ENCODE measurements at places on chromosomes 1 and 21.

- DNase-seq, result no peak
Measured at GRCh38 chr1:115246526-115246925, 91.5 kb downstream of the NGF start.

DNA sequence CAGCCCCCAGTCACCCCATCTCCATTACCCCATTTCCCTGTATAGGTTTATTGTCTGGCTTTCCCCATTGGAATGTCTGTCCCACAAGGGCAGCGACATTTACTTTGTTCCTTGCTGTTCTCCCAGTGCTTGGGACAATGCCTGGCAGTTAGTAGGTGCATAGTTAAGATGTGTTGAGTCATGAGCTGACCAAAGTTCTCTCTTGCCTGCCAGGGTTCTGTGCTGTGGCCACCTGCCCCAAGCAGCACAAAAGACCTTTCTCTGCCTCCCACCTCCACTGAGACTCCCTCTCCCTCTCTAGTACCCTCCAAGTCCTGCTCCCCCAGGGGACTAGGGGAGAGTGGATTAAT lies 40.0 kb downstream of the TMCO4 start:
- no peak for DNase-seq

- no peak for DNase-seq
Measured at GRCh38 chr21:33849834-33850233, 65.8 kb downstream of the ATP5PO start.

DNA sequence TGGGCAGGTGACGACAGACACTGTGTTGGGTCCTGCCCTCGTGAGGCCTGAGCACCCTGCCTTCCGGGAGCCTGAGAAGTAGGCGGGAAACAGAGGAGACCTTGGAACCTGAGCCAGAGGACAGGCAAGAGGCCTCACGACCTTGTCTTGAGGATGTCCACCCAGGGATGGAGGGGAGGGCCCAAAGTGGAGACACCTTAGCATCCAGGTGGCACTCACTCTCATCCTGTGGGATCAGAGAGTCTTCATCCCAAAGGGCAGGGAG lies 347.2 kb downstream of the NPHP4 start:
- no peak for DNase-seq

DNA sequence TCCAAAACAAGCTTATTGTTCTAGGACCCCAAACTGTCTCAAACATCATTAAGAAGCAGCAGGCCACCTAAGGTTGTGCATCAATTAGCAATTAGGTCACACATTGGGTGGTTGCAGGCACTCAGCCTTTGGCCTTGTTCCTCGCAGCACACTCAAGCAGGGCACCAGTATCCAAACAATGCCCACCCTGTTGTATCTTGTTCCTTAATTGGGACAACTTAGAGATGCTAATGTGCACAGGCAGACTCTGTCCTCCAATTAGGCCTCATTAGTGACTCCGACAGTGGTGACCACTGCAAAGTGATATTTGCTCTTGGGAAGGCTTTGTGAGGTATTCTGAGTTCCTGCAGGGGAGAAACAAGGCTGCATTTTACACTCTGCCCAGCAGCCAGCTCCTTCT lies 515.1 kb upstream of the PTBP2 start:
- DNase-seq, result no peak

DNA sequence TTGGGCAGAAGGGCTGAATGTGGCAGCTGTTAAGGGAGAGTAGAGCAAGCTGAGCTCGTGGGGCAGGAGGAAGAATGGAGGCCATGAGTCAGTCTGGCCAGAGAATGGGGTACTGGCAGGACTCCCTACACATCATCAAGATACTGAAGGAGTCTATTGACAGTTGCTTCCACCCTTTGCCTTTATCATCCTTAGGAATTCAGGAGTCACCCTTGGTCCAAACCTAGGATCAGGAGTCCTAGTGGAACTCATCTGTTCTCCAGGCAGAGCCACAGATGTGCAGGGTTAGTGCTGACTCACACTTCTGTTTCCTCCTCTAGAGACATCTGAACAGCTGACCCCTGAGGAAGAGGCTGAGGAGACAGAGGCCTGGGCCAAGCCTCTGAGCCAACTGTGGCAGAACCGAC lies 18.7 kb upstream of the ST3GAL3 start:
- no peak for DNase-seq

DNA sequence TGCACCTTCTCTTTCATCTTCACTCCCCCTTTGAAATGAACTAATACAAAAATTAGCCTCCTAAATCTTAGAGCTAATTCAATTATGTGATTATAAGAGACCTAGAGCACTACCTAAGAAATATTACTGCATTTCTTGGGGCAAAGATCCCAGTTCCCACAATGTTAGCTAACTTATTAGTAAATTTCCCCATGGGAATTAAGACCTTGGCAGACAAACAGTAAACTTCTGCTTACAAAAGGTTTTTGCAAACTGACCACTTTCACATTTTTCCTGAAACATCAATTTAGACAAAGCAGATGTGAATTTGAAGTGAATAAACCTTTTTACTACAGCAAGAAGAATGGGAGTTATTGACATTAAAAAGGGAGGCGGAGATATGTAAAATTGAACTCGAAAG lies 34.6 kb upstream of the LHX8 start:
- no peak for DNase-seq

DNA sequence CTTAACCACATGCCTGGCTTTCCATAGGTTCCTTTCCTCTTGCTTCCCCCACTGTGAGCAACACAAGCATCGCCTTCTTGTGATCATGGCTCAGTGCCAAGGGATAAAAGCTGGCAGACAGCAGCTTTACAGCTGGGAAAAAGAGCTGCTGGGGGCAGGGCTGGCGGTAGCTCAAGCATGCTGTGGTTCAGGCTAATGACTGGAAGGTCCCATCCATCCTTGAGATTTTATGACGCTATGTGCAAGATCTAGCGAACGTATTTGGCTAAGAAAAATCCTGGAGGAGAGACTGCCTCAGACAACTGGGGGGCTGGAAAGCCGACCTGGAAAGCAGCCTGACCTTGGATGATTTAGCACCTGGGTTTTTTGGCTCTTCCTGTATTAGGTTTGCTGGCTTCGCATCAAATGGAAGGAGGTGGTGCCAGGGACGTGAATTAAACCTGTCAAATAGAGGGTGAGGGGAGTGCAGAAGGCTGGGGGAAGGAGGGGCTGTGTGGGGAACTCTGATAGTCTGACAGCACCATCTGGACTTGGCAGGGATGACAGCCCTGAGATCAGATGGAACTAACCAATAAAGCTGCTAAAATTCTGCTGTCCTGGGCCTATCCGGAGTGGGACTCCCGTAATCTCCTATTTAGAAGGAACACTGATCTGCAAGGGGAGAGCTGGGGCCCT lies 34.8 kb downstream of the ZMYND12 start:
- DNase-seq, result no peak

- DNase-seq, result no peak
Measured at GRCh38 chr1:4336507-4336906, 317.9 kb upstream of the AJAP1 start.

GRCh38 chr1:222613627-222614026 lies 4.3 kb upstream of the MIA3 start:
- DNase-seq, result no peak

GRCh38 chr1:28510970-28511440 lies 5.2 kb downstream of the RCC1 start:
- DNase-seq, result no peak

DNA sequence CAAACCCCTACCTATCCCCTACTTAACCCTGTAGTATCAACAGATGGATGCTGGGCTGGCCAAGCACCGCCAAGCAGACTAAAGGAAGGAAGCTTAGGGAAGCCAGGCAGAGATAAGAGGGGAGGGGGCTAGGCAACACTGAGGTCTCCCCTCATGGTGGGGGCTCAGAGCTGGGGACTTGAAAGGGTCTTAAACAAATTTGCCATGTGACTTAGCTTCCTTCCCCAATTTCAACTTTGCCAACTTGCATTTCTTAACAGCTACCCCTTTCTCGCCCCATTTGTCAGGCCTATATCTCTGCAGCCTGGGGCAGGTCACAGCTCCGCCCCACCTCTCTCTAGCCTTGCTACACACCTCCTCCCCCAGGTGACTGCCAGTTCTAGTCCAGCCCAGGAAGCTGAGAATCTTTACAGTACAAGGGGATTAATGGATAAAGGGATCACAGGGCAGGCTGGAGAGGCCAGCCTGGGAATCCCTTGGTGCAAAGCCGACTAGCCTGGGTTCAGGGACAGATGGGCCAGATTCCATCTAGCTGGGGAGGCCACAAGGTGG lies 3.4 kb downstream of the KIF21B start:
- peak; percentile 52 for DNase-seq

GRCh38 chr1:234735916-234736315 lies 125.9 kb upstream of the IRF2BP2 start:
- DNase-seq, result no peak

GRCh38 chr1:15786581-15786980 lies 20.9 kb downstream of the UQCRHL start:
- no peak for DNase-seq

DNA sequence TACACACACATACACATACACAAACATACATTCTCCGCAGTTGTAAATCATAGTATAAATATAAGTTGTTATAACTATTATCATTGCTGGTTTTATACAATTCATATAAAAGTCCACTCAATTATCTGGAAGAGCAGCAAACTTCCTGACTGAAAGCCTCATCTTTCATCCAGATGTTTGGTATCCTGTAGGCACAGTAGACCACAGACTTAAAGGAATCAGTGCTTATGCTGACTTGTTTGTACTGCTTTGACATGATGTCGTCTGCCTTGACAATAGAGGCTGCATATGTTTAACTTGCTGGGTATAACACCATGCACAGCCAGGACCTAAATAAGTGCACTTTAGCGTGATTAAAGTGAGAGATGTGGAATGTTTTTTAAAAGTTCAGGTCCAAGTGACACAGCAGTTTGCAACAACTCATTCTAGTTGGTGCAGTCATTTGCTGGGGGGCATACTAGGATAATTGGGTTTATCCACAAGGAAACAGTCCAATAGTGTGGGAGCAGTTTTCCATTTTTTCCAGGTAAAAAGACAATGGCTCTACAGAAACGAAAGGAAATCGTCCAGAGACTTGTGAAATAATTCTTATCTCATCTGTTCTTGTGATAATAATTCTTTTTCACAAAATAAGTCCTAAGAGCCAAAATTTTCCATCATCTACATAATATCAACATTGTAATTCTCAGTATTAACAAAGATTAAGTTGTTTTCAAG lies 110.3 kb upstream of the TSPAN2 start:
- DNase-seq, result no peak

DNA sequence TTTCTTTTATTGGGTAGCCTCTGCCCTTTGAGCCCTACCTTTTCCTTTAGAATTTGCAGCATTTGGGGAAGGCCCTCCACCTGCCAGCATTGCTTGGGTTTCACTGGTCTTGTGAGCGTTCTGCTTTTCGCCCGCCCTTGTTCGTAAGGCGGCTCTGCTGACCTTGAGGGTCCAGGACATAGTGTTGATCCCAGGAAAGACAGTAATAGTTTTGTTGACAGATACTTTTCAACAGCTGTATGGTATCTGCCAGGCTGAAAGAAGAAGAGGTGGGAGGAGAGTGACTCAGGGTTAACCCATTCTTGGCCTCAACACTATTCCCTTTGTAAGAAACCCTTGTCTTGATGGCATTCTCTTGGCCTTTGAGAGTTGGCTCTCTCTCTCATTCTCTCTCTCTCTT lies 113.4 kb upstream of the SPAG17 start:
- DNase-seq, result no peak

DNA sequence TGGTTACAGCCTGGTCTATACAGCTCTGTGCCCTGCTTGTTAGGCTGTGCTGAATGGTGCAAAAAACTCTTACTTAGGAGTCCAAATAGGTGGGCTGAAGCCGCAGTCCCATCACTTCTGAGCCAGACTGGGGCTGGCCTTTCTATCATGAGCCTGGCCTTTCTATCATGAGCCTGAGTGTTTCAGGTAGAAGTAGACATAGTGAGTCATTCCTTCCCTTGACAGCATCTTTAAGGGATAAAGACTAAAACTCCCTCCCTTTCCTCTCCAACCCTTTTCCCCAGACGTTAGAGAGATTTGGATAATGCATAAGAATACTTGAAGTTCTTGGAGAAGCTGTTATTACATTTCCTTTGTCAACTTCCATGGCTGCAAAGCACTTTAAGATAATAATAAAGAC lies 46.5 kb upstream of the PARP1 start:
- no peak for DNase-seq

DNA sequence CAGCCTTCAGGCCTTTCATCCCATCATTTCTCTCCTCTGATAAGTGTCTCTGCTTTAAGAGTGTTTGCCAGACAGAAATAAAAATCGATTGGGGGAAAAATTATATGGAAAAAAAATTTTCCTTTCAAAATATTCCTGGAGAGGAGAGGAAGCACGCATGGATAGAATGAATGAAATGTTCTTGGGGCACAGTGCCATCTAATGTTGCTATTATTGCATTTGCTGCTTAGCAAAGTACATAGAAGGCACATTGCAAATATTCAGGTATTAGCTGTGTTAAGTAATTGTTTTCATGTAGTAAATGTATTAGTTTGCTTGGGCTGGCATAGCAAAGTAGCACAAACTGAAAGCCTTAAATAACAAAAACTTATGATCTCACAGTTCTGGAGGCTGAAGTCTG lies 18.1 kb downstream of the B3GALT5 start:
- no peak for DNase-seq

GRCh38 chr1:186976700-186977099 lies 148.0 kb downstream of the PLA2G4A start:
- DNase-seq, result no peak

DNA sequence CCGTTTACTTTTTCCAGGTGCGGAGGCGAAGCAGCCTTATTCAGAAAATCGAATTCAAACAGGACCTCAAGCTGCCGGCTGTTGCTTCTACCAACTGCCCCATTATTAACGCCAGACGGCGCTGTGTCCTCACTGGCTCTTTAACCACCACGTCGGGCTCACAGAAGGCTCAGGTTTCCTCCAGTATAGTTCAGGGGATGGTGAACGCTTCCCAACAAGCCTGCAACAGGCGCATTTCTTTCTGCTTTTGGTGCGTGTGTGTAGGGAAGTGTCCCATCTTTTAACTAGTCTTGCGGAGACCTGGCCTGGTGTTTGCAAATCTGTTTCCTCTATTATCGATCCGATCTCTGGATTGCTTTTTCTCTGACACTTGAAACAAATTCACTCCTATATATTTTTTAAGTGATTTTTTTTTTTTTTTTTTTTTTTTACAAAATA lies 791 bp upstream of the STUM start:
- DNase-seq, result peak; percentile 89

- peak; percentile 31 for DNase-seq
Measured at GRCh38 chr1:168792142-168792541, 63.1 kb upstream of the DPT start.

- DNase-seq, result no peak
Measured at GRCh38 chr1:61056573-61057439, 25.6 kb upstream of the NFIA start.

Data from GM13977 (cell line).